Glutamatergic neuron (in vitro differentiated cells): ENCODE measurements at places on chromosomes 3 and 15. TPM values are rescaled to one million over a fixed set of nuclear protein-coding genes. Genes with fewer than 3 reads are reported as not detected.

Gene CEP63
- total RNA-seq, result 37.8 TPM

- H3K4me3 ChIP-seq, result peak overlapping the region; percentile 50
- peaks cover 7% of the 10 kb centered on the region for H3K27me3 ChIP-seq
- peaks cover 8% of the 10 kb centered on the region for H3K4me1 ChIP-seq
- peak overlapping the region; percentile 45 for H3K27ac ChIP-seq
- H3K36me3 ChIP-seq, result no peaks in the 10 kb centered on the region
Measured at GRCh38 chr3:13556207-13556606, 7.3 kb downstream of the FBLN2 start.

GRCh38 chr3:68874551-68875348 is 57.6 kb downstream of the TAFA4 start:
- DNase-seq, result no peak
- no peaks in the 10 kb centered on the region for H3K36me3 ChIP-seq
- H3K4me3 ChIP-seq, result no peak overlapping the region
- peaks cover 13% of the 10 kb centered on the region for H3K4me1 ChIP-seq

DNA sequence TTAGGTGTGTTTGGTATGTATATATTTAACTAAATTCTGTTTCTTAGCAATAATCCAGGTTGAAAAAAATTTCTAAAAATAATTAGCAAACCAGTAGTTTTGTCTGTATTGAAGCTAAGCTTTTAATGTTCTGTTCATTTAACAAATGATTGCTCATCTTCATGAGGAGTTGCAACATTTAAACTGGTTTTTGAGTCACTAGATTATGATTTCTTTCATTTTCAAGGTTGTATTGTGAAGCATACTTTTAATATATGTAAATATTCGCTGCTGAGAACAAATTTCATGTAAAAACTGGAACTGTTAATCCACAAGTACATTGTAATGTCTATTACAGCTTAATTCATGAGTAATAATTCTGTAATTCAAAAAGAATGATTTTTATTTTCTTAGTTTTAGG is 192.7 kb downstream of the MBNL1 start:
- no peak for DNase-seq
- peaks cover 3% of the 10 kb centered on the region for H3K4me1 ChIP-seq

DNA sequence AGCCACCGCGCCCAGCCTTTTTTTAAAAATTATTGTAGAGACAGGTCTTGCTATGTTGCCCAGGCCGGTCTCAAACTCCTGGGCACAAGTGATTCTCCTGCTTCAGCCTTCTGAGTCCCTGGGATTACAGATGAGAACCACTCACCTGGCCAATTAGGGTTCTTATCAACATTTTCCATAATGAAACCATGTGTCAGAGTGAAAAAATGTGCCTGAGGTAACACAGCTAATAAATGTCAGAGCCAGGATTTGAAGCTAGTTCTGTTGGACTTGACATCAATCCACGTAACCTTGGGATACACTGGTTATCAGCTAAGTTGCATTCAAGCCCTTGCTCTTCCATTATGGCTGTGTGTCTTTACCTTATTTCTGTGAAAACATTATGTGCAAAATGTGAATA is 29.1 kb downstream of the CHST14 start:
- no peaks in the 10 kb centered on the region for H3K4me1 ChIP-seq
- H3K27ac ChIP-seq, result no peak overlapping the region
- no peaks in the 10 kb centered on the region for H3K36me3 ChIP-seq
- no peaks in the 10 kb centered on the region for H3K27me3 ChIP-seq
- no peak overlapping the region for H3K4me3 ChIP-seq
